ENCODE measurements at places on chromosomes 6 and 20.

GRCh38 chr20:50522053-50522674, 12.0 kb downstream of the PTPN1 start:
- DNase-seq, result no peak

DNA sequence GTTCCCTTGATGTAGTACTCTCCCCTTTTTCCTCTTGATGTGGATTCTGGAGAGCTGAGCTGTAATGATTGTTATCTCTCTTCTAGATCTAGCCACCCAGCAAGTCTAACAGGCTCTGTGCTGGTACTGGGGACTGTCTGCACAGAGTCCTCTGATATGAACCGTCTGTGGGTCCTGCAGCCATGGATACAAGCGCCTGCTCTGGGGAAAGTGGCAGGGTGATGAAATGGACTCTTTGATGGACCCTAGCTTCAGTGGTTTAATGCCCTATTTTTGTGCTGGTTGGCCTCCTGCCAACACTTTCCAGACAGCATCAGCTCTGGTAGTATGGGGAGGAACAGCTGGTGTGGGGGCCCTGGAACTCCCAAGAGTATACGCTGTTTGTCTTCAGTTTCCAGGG, 216.3 kb downstream of the ADGRG6 start:
- DNase-seq, result no peak

- no peak for DNase-seq
Observed at GRCh38 chr6:52286798-52287432, 2.4 kb upstream of the MCM3 start.

- DNase-seq, result no peak
Observed at GRCh38 chr6:3009930-3010329, 10.2 kb downstream of the NQO2 start.

GRCh38 chr6:134177753-134178160, 125.3 kb upstream of the SLC2A12 start:
- DNase-seq, result no peak

DNA sequence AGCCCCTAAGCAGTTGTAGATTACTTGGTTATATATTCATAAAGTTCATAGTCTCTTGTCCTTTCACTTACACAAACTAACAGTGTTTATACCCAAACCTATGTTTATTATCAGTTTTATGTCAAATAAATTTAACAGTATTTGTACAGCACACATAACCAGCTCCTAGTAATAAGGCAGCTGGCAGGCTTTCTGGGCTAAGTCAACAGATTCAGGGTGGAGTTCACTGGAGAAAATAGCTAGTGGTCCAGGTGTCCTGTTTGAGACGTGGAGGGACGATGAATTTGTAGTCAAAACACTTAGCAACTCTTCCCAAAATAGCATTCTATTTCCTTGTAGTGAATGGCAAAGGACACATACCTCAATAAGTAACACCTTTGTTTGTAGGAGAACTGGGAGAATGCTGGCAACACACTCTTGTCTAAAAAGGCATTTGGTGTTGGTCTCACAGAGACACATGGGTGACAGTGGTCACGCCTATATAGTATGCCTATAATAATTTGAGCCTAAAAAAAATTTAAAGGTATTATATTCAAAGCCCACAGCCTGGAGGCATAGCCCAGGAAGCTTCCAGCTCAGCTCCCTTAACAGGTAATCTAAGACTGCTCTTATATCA, 156.4 kb upstream of the CARMIL1 start:
- no peak for DNase-seq

- DNase-seq, result no peak
Observed at GRCh38 chr20:8057871-8058270, 38.3 kb upstream of the TMX4 start.

GRCh38 chr20:47667531-47668312, 117.6 kb downstream of the SULF2 start:
- DNase-seq, result no peak

DNA sequence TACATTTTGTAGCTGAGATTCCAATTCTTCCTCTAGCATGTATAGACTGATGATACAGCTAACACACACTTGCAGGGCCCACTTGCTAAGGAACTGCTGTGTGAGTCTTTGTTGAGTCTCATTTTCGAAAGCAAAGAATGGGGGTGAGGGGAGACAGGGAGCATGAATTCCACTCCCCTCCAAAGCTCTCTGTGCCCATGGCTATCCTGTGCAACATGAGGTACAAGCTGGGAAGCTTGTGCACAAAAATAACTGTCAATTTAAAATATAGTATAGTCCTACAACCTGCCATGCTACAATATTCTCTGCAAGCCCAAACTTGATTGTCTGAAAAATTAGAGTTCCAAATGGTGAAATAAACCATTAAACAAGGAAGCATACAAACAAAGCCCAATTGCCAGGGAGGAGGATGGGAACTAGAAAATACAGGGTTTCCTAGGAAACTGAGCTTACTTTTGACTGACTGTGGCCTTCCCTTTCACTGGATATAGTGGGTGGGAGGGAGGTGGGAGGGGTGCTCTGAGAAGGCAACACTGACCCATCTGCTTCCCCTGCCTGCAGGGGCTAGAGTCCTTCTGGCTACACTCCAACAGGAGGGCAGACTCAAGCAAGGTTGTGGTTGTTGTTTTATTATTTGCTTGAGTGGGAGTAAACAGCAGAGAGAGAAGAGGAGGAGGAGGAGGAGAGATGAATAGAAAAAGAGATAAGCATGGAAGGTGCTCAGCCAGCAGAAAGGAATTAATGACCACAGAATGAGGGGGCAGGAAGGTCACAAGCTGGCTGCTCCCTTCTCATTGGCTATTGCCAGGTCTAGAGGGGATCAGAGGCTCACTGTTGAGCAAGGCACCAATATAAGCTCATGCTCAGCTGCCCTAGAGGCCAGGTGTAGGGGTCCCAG, 84.6 kb downstream of the FYN start:
- DNase-seq, result no peak

Measured in left hindlimb (tissue), 1 donor.